ENCODE measurements at places on chromosomes 13 and 19. TPM values are rescaled to one million over a fixed set of nuclear protein-coding genes. Genes with fewer than 3 reads are reported as not detected.

GRCh38 chr19:40588110-40588854 is 11.6 kb downstream of the SHKBP1 start:
- no peak for DNase-seq
- H3K27me3 ChIP-seq = no peaks in the 10 kb centered on the region
- no peaks in the 10 kb centered on the region for H3K4me1 ChIP-seq
- H3K36me3 ChIP-seq = peaks cover 6% of the 10 kb centered on the region

EFNB2 gene
- total RNA-seq = 32.8 TPM

- DNase-seq = peak; percentile 73
- no peaks in the 10 kb centered on the region for H3K36me3 ChIP-seq
- peak overlapping the region; percentile 37 for H3K4me3 ChIP-seq
- peak overlapping the region; percentile 91 for H3K27ac ChIP-seq
- H3K27me3 ChIP-seq = no peaks in the 10 kb centered on the region
Observed at GRCh38 chr19:1154731-1155351, 19.2 kb downstream of the SBNO2 start.

FLT3LG gene
- 12.5 TPM for total RNA-seq

DNA sequence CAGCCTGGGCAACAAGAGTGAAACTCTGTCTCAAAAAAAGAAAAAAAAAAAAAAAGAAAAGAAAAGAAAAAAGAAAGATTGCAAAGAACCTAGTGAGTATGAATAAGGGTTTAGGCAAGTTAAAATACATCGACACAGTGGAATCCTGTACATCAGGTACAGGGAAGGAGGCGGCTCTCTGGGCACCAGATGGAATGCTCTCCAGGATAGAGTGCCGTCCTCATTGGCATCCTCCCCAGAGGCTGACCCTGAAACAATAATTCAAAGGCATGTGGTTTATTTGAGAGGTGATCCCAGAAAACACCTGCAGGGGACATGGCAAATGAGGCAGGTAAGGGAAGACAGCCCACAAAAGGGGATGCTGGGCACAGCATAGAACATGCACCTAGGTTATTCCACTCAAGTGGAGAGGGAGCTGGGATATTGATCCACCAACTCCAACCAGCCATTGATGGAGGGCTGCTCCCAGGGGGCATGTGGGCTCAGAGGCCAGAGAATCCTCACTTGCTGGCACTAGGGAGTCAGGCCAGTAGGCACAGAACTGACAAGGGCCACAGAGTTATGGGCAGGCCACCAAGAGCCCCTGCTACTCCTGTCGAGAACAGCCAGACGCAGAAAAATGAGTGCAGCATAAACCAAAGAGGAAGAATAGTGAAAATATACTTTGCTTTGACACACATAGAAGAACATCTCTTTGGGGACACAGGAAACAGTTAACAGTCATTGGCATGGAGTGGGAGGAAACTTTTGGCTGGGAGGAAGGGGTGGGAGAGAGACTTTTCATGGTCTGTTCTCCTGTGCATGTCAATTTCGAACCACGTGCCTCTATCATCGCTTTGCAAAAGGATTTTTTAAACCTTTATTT is 4.2 kb downstream of the TSPAN16 start:
- DNase-seq = no peak
- H3K4me3 ChIP-seq = no peak overlapping the region
- no peaks in the 10 kb centered on the region for H3K36me3 ChIP-seq
- H3K4me1 ChIP-seq = no peaks in the 10 kb centered on the region
- no peak overlapping the region for H3K27ac ChIP-seq

FFAR3 gene
- total RNA-seq = not detected

DNA sequence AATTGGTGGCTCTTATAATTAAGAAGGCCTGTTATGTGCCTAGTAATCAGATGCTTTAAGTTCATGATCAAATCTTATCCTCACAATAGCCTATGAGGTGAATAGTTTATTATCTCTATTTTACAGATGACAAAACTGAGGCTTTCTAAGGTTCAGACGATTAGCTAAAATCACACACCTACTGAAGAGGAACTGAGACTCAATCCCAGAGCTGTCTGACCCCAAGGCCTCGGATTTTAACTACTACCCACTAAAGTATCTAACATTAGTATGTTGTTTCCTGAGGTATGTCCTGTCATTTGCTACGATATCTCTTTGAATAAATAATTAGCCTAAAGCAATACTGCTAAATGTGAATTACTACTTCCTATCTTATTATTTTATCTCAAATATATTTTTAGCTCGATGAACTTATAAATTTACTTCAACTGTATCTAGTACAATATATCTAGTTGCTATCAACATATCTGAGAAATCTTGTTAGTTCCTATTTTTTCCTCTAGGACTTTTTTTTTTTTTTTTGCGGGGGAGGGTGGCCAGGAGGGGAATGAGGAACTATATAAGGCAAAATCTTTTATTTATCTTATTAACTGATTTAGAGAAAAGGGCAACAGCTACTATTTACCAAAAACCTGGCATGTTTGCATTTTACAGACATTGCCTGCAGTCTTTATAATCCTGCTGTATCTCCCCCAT is 118.5 kb downstream of the ABCC4 start:
- H3K4me3 ChIP-seq = no peak overlapping the region
- H3K27ac ChIP-seq = no peak overlapping the region
- peaks cover 1% of the 10 kb centered on the region for H3K36me3 ChIP-seq
- H3K27me3 ChIP-seq = no peaks in the 10 kb centered on the region
- no peaks in the 10 kb centered on the region for H3K4me1 ChIP-seq

ELANE gene
- total RNA-seq = 0.85 TPM

- no peak overlapping the region for H3K27ac ChIP-seq
- H3K4me1 ChIP-seq = no peaks in the 10 kb centered on the region
- H3K36me3 ChIP-seq = no peaks in the 10 kb centered on the region
- no peak overlapping the region for H3K4me3 ChIP-seq
- no peaks in the 10 kb centered on the region for H3K27me3 ChIP-seq
- no peak for DNase-seq
Observed at GRCh38 chr13:112634102-112634501, 46.1 kb upstream of the TUBGCP3 start.

DNA sequence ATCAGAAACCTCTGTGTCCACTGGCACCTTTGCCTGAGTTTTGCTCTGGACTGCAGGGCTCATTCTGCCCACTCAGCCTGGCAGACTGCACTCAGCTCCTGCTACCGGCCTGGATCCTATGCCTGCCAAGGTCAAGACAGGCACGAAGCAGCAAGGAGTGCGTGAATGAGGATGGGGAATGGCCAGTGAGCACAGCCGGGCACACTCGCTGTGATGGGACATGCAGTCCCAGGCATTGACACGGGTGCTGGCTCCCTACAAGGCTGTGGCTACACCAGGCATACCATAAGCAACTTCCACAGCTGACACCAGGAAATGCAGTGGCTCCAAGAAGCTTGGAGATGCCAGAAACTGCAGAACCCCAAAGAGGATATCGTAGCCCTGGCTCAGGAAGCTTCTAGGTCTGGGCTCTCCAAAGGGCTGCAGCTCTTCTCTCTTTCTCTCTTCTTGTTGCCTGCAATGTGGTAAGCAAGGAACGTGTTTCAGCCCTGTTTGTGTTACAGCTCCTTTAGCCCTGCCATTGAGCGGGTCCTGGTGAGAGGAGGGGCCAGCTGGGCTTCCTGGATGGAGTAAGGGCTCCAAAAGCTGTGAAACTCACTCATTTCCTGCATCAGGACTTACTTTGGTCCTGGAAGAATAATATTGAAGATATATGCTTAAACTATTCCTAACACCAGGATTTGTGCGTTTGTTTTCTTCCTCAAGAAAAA is 832.6 kb upstream of the SLITRK5 start:
- H3K36me3 ChIP-seq = no peaks in the 10 kb centered on the region
- no peak for DNase-seq

DNA sequence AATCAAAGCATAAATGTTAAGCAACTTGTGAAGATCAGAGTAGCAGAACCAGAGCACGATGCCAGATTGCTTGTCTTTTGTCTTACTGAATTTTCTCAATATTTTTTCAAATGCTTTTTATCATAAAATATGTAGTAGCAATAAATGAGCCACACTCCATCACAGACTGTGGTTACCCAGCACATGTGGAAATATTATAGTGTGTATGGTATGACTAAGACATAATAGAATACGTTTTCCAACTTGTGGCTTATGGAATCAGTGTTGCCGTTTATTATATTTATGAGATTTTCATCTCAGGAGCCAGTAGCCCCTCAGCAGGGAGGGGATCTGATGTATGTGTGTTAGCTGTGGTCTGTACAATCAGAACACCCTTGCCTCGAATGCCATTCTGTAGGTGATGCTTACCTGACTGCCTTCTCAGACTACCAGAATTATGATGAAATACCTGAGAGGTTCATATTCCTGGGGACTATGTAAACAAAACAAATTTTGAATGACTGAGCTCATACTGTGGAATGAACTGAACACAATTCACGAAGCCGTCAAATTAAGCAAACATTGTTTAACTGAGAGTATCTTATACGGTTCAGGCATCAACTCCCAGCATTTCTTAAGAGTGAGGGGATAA is 1.9 kb downstream of the SCEL start:
- H3K4me1 ChIP-seq = no peaks in the 10 kb centered on the region
- no peaks in the 10 kb centered on the region for H3K27me3 ChIP-seq
- H3K36me3 ChIP-seq = no peaks in the 10 kb centered on the region
- H3K27ac ChIP-seq = no peak overlapping the region

GRCh38 chr19:4043401-4043800 is 23.3 kb downstream of the ZBTB7A start:
- H3K36me3 ChIP-seq = no peaks in the 10 kb centered on the region
- no peaks in the 10 kb centered on the region for H3K27me3 ChIP-seq
- DNase-seq = peak; percentile 43

- no peak overlapping the region for H3K4me3 ChIP-seq
- peaks cover 4% of the 10 kb centered on the region for H3K4me1 ChIP-seq
- no peak for DNase-seq
- no peaks in the 10 kb centered on the region for H3K36me3 ChIP-seq
- no peak overlapping the region for H3K27ac ChIP-seq
- H3K27me3 ChIP-seq = no peaks in the 10 kb centered on the region
Observed at GRCh38 chr19:7829166-7829520, 875 bp upstream of the EVI5L start.

GRCh38 chr13:39571502-39572092 is 31.4 kb downstream of the LHFPL6 start:
- no peaks in the 10 kb centered on the region for H3K4me1 ChIP-seq
- no peak overlapping the region for H3K4me3 ChIP-seq
- H3K27me3 ChIP-seq = no peaks in the 10 kb centered on the region
- H3K36me3 ChIP-seq = no peaks in the 10 kb centered on the region
- DNase-seq = no peak

OLFM2 gene
- 2.1 TPM for total RNA-seq

All from kidney (tissue), 22 donors.